ENCODE measurements at places on chromosomes 16 and 17.

DNA sequence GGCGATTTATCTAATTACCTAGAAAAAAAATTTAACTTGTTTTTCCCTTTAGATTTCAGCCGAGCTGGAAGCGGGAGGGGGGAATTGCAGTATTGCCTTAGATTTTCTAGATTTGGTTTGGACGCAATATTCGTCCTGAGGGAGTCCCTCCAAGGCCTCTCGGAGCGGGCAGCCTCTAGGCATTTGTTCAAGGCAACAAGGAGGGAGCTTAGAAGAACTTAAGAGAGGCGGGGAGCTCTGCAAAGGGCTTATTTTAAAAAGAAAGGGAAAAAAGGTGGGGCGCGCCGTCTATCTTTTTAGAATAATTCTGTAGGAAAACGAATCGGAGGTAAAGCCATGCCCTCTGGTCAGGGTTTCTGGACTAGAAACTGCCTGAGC, 407 bp upstream of the TMEM94 start:
- DNase-seq = no peak

GRCh38 chr17:72400863-72401262, 280.0 kb downstream of the SOX9 start:
- no peak for DNase-seq

- no peak for DNase-seq
Observed at GRCh38 chr16:30458561-30459394, 13.1 kb upstream of the SEPHS2 start.

GRCh38 chr16:78995441-78995840, 605.1 kb downstream of the MAF start:
- DNase-seq = no peak

DNA sequence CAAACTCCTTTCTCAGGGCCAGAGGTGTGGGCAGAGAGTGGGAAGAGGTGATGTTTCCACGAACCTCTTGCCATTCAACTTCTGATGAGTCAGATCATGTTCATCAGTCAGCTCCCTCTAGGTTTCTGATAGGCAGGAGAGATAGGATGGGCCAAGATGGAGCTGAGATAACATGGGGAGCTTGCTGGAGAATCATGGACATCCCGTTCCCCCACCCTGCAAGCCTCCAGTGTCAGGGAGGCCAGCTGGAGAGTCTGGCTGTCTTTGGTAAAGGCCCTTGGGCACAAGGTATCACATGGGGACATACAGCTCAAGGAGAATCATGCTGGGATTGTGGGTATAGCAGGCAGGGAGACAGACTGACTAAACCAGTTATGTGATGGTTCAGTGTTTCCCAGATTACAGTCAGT, 136.0 kb upstream of the IRX3 start:
- DNase-seq = no peak

DNA sequence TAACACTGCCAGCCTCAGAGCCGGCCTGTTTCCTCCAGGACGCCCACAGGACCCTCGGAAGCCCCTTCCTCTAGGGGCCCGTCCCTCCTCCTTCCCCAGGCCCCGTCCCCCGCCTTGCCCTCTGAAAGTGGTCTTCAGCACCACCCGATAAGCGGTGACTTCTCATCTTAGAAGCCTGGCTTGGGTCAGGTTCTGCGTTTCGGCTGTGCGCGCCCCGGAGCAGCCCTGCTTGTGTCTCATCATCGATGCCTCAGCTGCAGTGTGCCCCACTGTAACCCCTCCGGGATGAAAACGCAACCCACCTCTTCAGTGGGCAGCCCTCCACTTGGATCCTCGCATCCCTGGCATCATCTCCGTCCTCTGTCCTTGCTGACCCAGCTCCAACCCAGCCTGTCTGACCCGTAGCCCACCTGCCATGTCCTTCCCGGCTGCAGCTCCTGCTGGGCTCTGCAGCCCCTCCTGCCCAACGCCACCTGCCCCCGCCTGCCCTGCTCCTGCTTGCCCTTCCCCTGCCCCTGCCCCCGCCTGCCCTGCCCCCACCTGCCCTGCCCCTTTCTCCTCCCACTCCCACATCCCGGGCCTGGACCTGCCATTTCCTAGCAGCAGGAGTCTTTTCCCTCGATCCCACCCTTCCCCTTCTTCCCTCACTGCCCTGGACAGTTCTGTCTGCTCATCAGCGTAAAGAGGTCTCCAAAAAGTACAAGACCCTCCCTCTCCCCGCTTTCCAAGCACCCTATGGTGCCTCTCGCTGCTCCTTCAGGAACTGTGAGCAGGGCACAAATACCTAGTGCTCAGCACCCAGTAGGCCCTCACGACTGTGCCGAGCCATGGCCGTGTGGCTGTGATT, 112.5 kb upstream of the CHMP6 start:
- no peak for DNase-seq
